ENCODE measurements at places on chromosomes 4 and X. TPM values are rescaled to one million over a fixed set of nuclear protein-coding genes. Genes with fewer than 3 reads are reported as not detected.

The H2BW2 gene
- 0.51 TPM for polyA plus RNA-seq

The GRIA2 gene
- 5.6 TPM for polyA plus RNA-seq

The AWAT2 gene
- not detected for polyA plus RNA-seq

The SCD5 gene
- polyA plus RNA-seq = 9.9 TPM

The GRSF1 gene
- polyA plus RNA-seq = 150 TPM

The APLN gene
- polyA plus RNA-seq = 11.7 TPM

The NPY5R gene
- 0.17 TPM for polyA plus RNA-seq

The PPEF2 gene
- 0.43 TPM for polyA plus RNA-seq

The PIM2 gene
- 1.4 TPM for polyA plus RNA-seq

The GRIA3 gene
- 4.1 TPM for polyA plus RNA-seq

The ZMYM3 gene
- polyA plus RNA-seq = 25.7 TPM

The PDHA2 gene
- polyA plus RNA-seq = not detected

The RIPPLY1 gene
- polyA plus RNA-seq = 0.35 TPM

The DLG3 gene
- polyA plus RNA-seq = 9.0 TPM

The TMPRSS11D gene
- polyA plus RNA-seq = 0.14 TPM
